ENCODE measurements at places on chromosomes 4 and X.

DNA sequence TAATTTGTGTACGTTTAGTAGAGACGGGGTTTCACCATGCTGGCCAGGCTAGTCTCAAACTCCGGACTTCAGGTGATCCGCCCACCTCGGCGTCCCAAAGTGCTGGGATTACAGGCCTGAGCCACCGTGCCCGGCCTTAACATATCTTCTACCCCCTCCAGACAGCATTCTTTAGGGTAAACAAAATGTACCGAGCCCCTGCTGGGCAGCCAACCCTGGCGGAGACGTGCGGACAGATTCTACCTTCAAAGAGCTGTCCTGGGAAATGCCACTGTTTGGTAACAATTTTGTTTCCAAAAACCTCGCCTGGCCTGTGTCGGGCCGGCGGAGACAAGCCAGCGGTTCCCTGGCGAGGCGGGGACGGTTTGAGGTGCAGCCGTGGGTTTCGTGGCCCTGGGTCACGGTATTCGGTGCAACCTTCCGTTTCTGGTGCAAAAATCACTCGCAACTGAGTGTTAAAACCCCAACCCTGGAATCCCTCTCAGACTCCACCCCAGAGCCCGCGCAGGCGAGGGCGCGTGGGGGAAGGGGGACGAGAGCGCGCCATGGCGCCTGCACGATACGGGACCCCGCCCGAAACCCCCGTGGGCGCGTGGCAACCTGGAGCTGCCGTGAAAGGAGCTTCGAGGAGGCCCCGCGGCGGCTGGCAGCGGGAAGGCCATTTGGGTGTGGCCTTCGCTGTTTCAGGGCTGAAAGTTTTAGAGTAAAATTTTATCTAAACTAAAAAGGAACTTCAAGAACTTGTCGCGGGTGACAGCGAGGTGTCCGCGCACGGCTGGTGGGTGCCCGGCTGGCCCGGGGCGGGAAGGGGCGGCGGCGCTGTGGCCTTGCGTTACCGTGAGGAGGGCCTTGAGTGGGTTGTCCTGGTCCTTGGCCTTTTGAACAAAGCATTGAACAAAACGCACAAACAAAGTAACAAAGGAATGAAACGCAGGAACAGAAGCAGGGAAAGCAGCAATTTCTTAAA, 17.0 kb downstream of the MRFAP1 start:
- no peak for DNase-seq

DNA sequence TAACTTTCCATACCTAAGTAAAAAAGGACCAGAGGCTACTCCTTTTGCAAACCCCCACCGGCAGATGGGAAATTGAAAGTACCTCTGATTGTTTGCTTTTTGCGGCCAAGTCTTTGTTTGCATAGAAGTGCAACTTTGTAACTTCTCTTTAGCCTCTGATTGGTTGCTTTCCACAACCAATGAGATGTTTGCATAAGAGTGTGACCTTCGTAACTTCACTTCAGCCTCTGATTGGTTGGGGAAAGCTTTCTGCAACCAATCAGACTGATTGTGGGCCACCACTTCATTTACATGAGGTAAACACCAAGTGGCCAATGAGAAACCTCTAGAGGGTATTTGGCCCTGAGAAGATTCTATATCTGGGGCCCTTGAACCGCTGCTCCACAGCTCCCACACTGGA, 48.8 kb upstream of the PGRMC1 start:
- DNase-seq, result no peak

DNA sequence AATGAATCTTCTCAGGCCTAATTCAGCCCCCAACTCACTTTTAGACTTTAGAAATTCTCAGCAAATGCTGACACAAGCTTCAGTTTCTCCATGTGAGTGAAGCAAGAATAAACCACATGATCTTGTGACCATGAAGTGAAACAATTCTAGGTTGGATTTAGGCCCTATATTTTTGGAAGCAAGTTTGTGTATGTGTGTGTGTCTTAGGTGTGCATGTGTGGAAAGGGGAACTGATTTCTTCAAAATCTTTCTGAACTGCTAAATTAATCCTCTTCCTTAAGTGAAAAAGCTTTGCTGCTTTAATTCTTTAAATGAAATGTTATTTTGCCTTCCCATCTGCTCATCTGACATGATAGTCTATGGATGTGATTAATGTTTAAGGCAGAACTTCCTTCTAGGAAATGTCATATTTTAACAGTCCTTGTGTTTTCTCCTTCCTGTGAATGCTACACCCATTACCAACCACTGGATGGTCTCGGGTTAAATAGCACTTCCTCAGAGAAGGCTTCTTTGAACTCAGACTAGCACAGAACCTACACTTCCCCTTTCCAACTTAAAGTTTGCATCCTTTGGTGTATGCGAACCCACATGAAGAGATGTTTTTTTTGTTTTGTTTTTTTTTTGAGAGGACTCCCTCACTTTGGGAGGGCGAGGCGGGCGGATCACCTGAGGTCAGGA, 1.2 kb upstream of the TMEM144 start:
- no peak for DNase-seq

DNA sequence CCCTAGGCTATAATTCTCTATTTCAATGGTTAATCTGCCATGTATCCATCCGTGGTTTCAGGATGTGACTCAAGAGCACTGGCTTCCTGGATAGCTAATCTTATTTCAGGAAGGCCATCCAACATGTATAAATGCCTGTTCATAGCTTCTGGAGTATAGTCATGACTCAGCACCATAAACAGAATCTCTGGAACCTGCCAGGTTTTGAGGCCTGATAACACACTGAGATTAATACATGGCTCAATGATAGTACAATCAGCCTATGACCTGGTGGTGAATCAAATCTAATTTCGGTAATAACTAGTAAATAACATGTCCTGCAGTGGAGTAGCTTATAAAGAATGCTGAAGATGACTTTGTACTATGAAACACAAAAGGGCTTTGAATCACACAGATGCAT, 5.7 kb upstream of the IL13RA2 start:
- no peak for DNase-seq

- no peak for DNase-seq
These were observed 16.8 kb upstream of the DHX15 start for GRCh38 chr4:24601121-24601520.

DNA sequence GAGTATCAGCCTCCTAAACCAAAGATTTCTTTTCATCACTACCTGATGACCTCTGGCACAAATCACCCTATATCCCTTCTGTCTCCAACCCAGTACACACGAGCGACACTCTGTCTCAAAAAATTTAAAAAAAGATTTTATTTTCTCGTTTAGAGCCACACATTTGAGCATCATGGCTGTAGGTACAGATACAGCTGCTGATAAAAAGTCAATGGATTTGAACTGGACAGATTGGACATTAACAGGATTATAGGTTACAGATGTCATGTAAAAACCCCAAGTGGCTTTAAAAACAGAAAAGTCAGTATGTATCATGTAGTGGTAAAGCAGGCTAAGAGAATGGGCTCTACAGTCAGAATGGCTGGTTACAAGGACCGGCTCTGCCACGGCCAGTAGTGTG, 171.1 kb downstream of the SCFD2 start:
- no peak for DNase-seq

DNA sequence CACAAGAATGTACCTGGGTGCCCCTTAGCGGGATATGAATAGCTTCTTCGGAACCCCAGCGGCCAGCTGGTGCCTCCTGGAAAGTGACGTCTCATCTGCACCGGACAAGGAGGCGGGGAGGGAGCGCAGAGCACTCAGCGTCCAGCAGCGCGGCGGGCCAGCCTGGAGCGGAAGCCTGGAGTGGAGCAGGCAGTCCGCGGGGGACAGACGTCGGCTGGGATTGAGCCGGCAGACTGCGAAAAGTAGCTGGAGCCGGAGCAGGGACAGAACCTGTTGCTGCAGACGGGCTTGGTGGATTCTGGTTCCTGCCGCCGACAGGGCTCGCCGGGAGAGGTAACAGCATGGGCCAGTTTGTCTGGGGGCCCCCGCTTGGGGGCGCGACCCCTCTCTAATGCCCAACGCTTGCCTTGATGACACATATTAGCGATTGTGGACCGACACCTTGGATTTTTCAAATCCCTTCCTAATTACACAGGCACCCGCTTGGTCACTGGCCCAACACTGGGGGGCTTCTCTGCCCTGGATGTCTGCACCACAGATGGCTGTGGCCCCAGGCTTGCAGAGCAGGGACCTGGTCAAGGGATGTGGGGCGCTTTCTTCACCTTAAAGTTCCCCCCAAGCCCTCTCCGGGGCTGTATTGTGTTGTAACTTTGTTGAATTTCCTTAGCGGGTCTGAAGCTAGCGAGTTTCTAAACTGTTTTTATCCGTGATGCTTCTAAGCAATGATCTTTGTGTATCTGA, at the start of gene NPFFR2:
TSS of gene NPFFR2 (plus strand) at position 133 of the 741 bp plus-strand sequence. CDS start 96,592 bp downstream, outside the sequence.
- no peak for DNase-seq

DNA sequence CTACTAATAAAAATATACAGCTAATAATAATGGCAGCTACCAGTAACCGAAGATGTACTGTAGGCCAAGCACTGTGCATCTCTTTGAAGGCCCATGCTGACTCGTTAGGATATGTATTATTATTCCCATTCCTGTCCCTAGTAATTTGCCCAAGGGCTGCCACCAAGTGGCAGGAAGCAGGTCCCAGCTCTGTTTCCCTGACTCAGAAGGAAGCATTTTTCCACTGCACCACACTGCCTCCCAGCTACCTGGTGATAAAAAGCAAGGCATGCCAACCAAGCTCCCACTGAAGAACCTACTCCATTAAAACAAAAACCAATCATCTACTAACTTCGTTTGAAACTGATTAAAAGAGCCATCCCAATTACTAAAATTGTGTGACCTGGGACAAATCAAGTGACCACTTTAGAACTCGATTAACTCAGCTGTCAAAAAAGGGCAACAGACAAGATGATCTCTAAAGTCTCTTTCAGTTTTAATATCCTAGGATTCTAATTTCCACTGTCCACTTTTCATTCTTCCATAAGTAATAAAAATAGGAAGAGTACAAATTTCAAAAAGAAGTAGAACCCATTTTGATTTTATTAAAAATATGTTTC, 24.3 kb upstream of the PGM2 start:
- no peak for DNase-seq

DNA sequence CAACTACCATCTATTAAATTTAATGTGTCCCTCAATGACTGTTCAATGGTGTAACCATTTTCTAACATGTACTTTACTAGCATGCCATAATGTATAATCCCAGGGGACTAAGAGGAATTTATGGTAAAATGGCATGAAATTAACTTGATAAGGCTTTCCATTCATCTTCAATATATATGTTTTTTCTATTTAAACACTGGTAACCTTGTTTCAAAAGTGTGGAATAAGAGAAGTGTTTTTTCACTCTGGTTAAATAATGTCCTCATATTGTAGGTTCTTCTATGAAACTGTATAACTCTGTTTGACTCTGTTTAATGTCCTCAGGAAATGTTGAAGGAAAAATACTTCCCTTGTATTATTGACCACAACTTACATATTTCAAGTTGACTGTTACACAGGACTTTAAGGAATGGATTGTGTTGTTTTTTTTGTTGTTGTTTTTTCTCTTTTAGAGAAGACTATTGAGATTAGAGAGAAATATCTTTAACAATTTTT, 113.8 kb upstream of the ARSJ start:
- no peak for DNase-seq

GRCh38 chr4:79065262-79065661, 126.0 kb upstream of the PAQR3 start:
- DNase-seq, result no peak

- no peak for DNase-seq
These were observed 10.5 kb downstream of the PRKG2 start for GRCh38 chr4:81204571-81204970.

- peak; percentile 62 for DNase-seq
These were observed 7.2 kb upstream of the NEUROG2 start for GRCh38 chr4:112523008-112523721.

DNA sequence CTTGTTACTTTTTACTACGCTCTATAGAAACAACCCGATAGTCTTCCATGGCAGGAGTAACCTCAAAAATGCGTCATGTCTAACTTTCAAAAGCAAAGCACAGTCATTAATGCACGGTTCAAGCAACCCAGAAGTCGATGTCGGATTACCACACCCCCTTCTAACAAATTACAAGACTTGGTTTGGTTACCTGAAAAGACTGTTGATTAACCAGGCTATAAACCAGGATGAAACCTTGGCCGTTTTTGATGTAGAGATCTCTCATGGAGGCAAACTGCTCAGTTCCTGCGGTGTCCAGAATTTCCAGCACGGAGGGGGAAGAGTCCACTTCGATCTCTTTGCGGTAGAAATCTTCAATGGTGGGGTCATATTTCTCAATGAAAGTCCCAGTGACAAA, 2.4 kb downstream of the RAP2C start:
- peak; percentile 63 for DNase-seq

GRCh38 chrX:21678048-21678612, 20.0 kb upstream of the KLHL34 start:
- no peak for DNase-seq

DNA sequence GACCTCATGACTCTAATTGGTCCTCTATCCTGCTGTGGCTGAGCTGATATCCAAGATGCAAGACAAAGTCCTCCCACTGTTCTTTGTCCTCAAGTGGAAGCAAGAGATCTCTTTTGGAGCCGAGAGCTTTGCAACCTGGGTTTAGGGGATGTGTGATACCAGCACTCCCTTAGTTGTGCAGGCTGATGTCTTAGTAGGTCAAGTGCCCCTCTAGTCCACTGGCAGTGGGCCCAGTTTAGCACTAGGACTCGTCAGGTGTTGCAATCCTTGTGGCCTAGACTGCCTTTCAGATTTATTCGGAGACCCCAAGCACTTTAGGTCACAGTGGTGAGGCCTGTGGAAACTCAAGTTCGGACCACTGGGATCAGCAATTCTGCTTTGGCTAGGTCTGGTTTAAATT, 64.0 kb downstream of the GPRASP3 start:
- no peak for DNase-seq

Measured in activated CD4-positive, alpha-beta T cell treated with anti-CD3 and anti-CD28 coated beads, Interleukin-2, Interleukin-6, amounts not matched to agents 100 ng/mL and 50 ng/mL, durations not matched to agents 16 hours and 8 hours (primary cell).